ENCODE measurements at places on chromosomes 13 and 19. TPM values are rescaled to one million over a fixed set of nuclear protein-coding genes. Genes with fewer than 3 reads are reported as not detected.

DNA sequence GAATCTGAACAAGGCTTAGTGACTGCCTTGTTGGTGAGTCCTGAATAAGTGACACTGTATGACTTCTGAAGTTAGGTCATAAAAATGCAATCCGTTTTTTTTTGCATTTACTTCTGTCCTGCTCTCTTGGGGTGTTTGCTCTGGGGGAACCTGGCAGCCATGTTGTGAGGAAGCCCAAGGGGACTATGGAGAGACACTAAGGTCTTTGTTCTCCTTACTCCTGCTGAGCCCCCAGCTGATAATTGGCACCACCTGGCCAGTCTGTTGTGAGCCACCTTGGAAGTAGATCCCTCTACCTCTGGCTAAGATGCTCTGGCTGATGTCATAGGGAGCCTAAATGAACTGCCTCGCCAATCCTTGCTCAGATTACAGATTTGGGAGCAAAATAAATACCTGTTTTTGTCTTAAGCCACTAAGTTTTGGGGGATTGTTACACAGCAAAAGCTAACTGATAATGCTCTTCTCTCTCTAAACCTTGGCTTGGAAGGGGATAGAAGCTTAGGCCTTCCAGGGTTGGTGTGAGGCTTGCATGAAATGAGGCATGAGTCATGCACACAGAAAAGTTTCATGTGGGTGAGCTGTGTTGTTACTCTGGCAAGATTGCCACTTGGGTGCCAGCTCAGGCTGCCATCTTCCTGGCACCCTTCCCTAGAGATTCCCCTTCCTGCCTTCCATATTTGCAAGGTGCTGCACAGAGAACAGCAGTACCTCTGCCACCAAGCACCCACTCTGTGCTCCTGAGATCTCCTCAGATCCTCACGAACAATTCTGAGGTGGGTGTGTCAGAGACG, 10.1 kb downstream of the TUBB4A start:
- H3K27me3 ChIP-seq, result no peaks in the 10 kb centered on the region
- no peak overlapping the region for H3K4me3 ChIP-seq
- DNase-seq, result no peak
- H3K27ac ChIP-seq, result no peak overlapping the region
- H3K36me3 ChIP-seq, result no peaks in the 10 kb centered on the region
- peaks cover 11% of the 10 kb centered on the region for H3K4me1 ChIP-seq

- no peaks in the 10 kb centered on the region for H3K27me3 ChIP-seq
- H3K4me1 ChIP-seq, result no peaks in the 10 kb centered on the region
- H3K36me3 ChIP-seq, result no peaks in the 10 kb centered on the region
- no peak for DNase-seq
- no peak overlapping the region for H3K27ac ChIP-seq
These were observed 503.2 kb upstream of the SPRY2 start for GRCh38 chr13:80844164-80844563.

- no peak overlapping the region for H3K27ac ChIP-seq
- H3K27me3 ChIP-seq, result no peaks in the 10 kb centered on the region
- H3K4me3 ChIP-seq, result no peak overlapping the region
- no peak for DNase-seq
- no peaks in the 10 kb centered on the region for H3K4me1 ChIP-seq
These were observed 62.5 kb downstream of the LRRC63 start for GRCh38 chr13:46274094-46274698.

DNA sequence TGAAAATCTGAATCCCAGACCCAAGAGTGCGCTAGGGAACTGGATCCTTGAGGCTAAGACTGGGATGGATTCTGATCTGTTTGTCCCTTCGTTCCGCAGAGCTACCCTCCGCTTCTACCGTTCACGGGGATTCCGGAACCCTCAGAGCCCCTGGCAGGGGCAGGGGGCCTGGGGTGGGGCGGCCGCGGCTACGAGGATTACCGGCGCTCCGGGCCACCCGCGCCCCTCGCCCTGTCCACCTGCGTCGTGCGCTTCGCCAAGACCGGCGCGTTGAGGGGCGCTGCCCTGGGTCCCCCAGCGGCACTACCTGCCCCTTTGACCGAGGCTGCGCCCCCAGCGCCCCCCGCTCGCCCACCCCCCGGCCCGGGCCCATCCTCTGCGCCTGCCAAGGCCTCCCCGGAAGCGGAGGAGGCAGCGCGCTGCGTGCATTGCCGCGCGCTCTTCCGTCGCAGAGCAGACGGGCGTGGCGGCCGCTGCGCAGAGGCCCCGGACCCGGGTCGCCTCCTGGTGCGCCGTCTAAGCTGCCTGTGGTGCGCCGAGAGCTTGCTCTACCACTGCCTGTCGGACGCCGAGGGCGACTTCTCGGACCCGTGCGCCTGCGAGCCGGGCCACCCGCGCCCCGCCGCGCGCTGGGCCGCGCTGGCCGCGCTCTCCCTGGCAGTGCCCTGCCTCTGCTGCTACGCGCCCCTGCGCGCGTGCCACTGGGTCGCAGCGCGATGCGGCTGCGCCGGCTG, 7.1 kb downstream of the SPRED3 start:
- H3K27ac ChIP-seq, result no peak overlapping the region
- peaks cover 12% of the 10 kb centered on the region for H3K4me1 ChIP-seq
- DNase-seq, result no peak
- no peaks in the 10 kb centered on the region for H3K27me3 ChIP-seq
- peak overlapping the region; percentile 37 for H3K4me3 ChIP-seq
- H3K36me3 ChIP-seq, result no peaks in the 10 kb centered on the region

GRCh38 chr13:20702915-20703779, at the start of gene IL17D:
TSS of gene IL17D (plus strand) at chr13:20703699. CDS start at chr13:20704002, 303 bp downstream.
- H3K4me1 ChIP-seq, result peaks cover 26% of the 10 kb centered on the region
- no peaks in the 10 kb centered on the region for H3K36me3 ChIP-seq
- peak; percentile 85 for DNase-seq
- H3K27me3 ChIP-seq, result no peaks in the 10 kb centered on the region

DNA sequence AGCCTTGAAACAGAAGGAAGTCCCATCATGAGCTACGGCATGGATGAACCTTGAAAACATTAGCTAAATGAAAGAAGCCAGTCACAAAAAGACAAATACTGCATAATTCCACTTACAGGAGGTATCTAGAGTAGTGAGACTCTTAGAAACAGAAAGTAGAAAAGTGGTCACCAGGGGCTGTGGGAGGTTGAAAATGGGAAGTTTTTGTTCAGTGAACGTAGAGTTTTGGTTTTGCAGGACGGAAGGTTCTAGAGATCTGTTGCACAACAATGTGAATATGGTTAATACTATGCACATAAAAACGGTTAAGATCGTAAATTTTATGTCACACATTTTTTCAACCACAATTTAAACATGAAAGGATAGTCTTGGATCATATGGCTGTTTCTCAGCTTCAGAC, 11.9 kb upstream of the SLC10A2 start:
- no peaks in the 10 kb centered on the region for H3K4me1 ChIP-seq
- no peak for DNase-seq
- H3K27me3 ChIP-seq, result no peaks in the 10 kb centered on the region
- H3K27ac ChIP-seq, result no peak overlapping the region

Gene IQCN
- total RNA-seq, result 8.5 TPM

Gene HRC
- not detected for total RNA-seq

Gene OR7A10
- not detected for total RNA-seq

Gene PLIN5
- total RNA-seq, result 17.3 TPM

Gene CYP2A7
- not detected for total RNA-seq

Gene C5AR1
- total RNA-seq, result 124 TPM

Gene ANGPTL8
- total RNA-seq, result not detected

All from spleen (tissue), 13 donors.